ENCODE measurements at places on chromosomes 7 and 10.
A peak's percentile ranks its signal among the peaks of the same experiment; 100 is the strongest.

DNA sequence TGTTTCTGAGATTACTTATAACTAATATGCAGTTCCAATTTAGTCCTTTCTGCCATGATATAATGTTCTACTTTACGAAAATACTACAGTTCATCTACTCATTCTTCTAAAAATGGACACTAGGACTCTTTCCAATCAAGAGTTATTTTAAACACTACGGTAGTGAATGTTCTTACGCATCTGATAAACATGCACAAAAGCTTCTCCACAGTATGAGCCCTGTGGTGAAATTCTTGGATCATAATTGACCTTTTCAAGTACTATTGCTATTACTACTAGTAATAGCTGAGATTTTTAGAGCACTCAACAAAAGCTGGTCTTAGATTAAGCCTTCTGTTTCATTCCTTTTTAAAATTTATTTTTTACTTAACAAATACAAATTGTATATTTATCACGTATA, 106.4 kb downstream of the CH25H start:
- no peak for DNase-seq

GRCh38 chr7:90631502-90631901, 35.4 kb downstream of the CDK14 start:
- no peak for DNase-seq

- no peak for DNase-seq
Observed at GRCh38 chr10:107442035-107442505, 277.6 kb upstream of the SORCS1 start.

- no peak for DNase-seq
Observed at GRCh38 chr7:47950714-47951113, 2.4 kb upstream of the PKD1L1 start.

DNA sequence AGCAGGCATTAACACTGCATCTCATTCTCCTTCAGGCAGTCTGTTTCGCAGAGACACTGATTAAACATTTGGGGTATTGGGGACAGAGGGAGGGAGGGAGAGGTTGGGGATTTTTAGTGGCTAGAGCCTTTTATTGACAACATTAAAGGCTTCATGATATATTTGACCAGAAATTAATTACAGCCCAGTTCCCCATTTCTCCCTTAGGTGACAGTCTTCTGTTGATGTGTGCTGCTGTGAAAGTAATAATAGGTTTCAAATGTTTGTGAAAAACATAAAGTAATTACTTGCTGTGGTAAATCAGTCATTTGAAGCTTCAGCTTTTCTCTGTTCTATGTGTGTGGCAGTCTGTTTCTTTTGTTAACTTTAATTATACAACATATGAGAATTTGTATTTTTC, 105.3 kb upstream of the LRGUK start:
- DNase-seq: no peak

DNA sequence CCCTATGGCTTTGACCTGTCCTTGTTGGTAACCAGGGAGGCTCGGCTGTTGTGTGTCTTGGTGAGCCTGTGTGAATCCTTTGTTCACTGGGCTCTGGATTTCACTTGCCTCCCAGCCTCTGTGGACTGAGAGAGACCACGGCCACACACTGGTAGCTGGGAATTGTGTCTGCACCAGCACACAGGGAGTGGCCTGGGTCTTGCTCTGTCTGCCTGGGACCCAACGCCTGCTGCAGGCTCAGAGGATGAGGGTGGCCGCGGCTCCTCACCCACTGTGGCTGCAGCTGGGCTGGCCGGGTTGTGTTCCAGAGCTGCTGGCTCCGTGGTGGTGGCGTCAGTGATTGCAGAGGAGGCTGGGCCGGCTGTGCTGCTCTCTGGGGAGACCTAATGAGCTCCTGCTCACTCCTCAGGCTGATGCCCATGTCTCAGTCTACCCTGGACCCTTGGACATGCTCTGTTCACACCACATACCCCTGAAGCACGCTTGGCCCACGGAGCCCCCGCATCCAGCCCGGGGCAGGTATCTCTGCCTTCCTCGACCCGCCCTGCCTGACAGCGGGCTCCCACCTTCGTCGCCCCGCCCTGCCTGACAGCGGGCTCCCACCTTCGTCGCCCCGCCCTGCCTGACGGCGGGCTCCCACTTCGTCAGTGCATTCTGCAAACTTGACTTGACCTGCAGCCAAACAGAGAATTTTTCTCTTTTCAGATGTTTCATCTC, 328.5 kb downstream of the ADARB2 start:
- no peak for DNase-seq

- DNase-seq: no peak
Observed at GRCh38 chr10:95501203-95502094, 59.7 kb downstream of the SORBS1 start.

GRCh38 chr10:5545011-5545410, 20.2 kb downstream of the CALML3 start:
- DNase-seq: no peak

- DNase-seq: no peak
Observed at GRCh38 chr10:95796504-95796903, 40.5 kb downstream of the ENTPD1 start.

- no peak for DNase-seq
Observed at GRCh38 chr7:139930286-139930965, 101.4 kb downstream of the TBXAS1 start.

GRCh38 chr7:22350466-22351328, 6.3 kb downstream of the RAPGEF5 start:
- DNase-seq: no peak

- DNase-seq: no peak
Observed at GRCh38 chr7:18638594-18639452, 143.3 kb downstream of the HDAC9 start.

- DNase-seq: no peak
Observed at GRCh38 chr7:40780460-40780859, 645.7 kb downstream of the SUGCT start.

GRCh38 chr10:122264436-122264835, 6.7 kb upstream of the BTBD16 start:
- DNase-seq: no peak

DNA sequence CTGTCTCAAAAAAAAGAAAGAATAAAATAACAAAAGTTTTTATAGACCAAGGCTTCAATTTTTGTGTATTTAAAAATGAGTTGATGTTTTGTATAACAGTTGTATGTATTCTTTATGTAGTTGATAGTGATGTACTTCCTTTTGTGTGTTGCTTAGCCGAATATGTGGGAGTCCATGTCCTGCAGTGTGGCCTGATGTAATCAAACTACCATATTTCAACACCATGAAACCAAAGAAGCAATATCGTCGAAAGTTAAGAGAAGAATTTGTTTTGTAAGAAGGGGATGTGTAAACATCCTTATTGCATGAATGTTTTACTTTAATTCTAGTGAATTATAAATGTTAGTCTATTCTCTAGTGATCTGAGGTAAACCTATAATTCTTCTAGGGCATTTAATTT, 56.6 kb downstream of the MPLKIP start:
- DNase-seq: no peak

DNA sequence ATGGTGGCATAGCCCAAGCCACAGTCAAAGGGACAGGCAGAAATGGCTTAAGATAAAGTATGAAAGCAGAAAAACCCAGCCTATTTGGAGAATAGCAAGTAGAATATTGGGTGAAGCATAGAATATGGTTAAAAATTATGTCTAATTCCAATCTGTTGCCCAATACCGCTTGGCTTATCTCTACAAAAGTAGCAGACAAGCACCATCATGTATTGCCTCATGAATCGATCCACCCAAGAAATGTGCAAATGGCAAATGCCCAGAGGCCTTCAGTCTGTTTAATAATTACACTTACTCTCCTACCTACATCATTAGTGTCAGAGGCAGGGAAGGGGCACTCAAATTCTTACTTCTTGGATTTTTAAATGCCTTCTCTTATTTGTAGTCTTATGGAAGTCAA, 130.9 kb upstream of the ADAM12 start:
- DNase-seq: no peak

DNA sequence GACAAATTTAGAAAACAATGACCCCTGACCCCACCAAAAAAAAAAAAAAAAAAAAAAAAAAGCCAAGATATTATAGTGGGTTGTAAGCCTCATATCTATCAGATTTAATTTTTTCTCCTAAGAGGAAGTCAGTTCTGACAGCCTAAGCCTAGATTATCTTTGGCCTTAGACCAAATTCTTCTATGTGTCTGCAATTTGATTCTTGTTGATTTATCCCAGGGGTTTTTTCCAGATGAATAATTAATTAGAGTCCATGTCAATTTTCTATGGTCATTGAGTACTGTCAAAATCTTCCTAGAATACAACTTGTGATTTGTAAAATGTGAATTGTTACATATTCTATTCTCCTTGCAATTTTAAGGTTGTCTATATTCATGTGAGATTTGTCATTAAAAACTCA, 151.6 kb upstream of the CACNA2D1 start:
- DNase-seq: no peak

- no peak for DNase-seq
Observed at GRCh38 chr7:125834421-125834820, 904.8 kb upstream of the POT1 start.

GRCh38 chr10:80701706-80702105, 164.0 kb downstream of the SH2D4B start:
- no peak for DNase-seq

GRCh38 chr10:97796651-97797050, 24.9 kb upstream of the SFRP5 start:
- DNase-seq: no peak

DNA sequence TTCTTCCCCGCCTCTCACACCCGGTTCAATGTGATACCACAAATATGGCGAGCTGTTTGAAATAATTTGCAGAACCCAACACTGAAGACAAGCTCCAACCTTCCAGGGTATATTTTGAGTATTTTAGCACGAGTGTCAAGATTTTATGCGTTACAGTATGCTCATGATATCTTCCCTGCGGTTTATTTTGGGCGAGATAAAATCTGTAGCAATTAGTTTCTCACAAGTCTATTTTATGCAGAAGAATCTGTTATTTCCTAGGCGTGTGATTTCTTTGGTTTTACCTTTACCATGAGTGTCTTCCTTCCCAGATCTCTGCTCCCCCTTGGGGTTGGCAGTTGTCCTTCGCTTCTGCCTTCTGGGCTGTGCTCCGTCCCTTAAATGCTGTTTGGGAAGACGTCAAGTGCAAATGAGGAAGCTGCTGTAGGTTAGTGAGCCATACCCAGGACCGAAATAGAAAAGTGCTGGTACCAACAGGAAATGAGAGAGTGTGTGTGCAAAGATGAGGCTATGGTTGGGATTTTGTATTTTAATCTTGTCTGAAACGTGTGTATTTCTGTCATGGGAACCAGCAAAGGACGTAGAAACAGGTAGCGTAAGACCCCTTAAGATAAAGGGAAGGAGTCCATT, 299.8 kb downstream of the KLF6 start:
- DNase-seq: no peak

DNA sequence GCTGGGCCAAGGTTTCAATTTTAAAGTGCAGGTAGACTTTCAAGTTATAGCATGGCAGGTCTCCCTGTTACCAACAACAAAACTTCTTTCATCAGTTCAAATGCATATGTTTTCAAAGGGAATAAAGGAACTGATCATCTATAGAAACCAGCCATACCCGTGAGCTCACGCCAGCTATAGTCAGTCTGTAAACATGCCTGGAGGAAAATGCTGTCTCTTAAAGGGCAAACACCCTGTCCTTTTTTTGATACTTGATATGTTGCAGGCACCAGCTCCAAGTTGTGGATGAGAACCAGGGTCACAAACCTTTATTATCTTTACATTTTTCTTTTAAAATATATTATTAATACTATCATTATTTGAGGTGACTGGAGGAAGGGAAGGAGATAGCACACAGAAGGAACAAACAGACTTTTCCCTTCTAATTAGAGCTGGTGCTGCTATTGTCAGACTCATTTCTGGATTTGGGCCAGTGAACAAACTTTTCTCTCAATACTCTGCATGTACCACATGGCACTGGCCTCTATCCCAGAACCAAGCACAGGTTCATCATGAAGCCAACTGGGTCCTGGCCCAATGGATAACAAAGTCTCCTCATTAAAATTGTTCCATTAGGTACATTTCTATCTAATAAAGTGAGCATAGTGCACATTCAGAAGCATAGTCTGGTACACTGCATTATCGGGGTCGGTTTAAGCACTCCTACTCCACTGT, 1102.4 kb downstream of the SORCS3 start:
- no peak for DNase-seq

GRCh38 chr10:28915989-28916588, 238.8 kb downstream of the BAMBI start:
- no peak for DNase-seq

- no peak for DNase-seq
Observed at GRCh38 chr7:95690367-95690947, 81.9 kb upstream of the DYNC1I1 start.

GRCh38 chr7:157606140-157606539, 269.3 kb downstream of the DNAJB6 start:
- DNase-seq: no peak

- DNase-seq: no peak
Observed at GRCh38 chr10:114704679-114705078, 46.6 kb upstream of the ABLIM1 start.

DNA sequence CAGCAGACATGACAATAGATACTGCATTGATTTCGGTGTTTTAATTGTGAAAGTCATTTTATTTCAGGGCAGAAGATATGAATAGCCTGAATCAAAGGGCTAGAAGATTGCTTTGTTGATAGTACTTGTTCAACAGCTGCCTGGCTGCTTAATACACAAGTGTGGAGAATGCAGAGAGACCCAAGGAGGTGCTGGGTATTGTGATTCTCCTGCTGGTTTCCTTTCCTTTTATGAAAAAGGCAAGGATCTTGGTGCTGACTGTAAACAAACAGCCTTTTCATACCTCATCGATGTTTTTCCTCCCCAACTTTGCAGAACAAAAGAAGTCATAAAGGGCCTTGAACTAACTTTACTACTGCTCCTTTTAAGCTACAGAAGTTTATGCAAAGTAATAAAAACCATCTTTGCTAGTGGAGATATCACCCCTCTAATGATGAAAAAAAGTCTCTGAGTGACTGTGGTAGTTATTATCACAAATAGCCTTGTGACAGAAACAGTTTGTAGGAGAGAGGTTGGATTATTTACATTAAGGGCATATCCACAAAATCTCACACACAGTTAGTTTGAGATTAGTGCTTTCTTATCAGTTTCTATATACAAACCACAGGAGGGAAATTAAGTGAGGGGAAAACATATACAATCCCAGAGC, 800.0 kb downstream of the LRMDA start:
- no peak for DNase-seq

DNA sequence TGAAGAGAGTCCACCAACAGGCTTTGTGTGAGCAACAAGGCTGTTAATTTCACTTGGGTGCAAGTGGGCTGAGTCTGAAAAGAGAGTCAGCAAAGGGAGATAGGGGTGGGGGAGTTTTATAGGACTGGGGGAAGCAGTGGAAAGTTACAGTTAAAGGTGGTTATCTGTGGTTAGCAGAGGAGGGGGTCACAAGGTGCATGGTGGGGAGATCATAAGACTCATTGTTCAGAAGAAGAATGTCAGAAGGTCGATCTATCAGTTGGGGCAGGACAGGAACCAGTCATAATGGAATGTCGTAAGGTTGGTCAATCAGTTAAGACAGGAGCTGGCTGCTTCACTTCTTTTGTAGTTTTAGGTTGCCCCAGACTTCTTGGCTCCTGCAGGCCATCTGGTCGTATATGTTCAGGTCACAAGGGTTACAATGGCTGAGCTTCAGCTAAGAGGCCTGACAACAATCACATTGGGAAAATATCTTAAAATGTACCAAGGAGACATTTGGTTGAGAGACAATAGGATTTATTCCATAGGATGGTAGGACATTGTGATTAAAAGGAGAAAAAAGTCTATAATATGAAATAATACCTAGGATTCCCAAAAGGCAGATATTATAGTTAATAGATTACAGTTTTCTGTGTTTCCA, 356.4 kb downstream of the ANKRD7 start:
- DNase-seq: no peak

- no peak for DNase-seq
Observed at GRCh38 chr7:78326876-78327275, 528.3 kb downstream of the PHTF2 start.

- DNase-seq: peak; percentile 25
Observed at GRCh38 chr10:74078037-74078436, 72.6 kb downstream of the AP3M1 start.

All from activated CD4-positive, alpha-beta T cell treated with anti-CD3 and anti-CD28 coated beads, Interleukin-2, amount 50 U/mL, for 24 hours (primary cell).